Psoas muscle (tissue), 8 donors: ENCODE measurements at places on chromosomes 6 and 20. TPM values are rescaled to one million over a fixed set of nuclear protein-coding genes. Genes with fewer than 3 reads are reported as not detected.

The KIF25 gene
- 0.20 TPM for total RNA-seq

DNA sequence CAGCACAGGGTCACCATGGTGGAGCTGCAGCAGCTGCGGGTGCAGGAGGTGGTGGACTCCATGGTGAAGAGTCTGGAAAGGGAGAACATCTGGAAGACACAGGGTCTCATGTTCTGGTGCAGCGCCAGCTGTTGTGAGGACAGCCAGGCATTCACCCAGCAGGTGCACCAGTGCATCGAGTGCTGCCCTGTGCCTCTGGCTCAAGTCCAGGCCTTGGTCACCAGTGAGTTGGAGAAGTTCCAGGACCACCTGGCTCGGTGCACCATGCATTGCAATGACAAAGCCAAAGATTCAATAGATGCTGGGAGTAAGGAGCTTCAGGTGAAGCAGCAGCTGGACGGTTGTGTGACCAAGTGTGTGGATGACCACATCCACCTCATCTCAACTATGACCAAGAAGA is 22.9 kb upstream of the RIPK1 start:
- DNase-seq, result no peak
- H3K4me1 ChIP-seq, result peaks cover 8% of the 10 kb centered on the region
- H3K27me3 ChIP-seq, result no peaks in the 10 kb centered on the region
- H3K4me3 ChIP-seq, result no peak overlapping the region
- no peak overlapping the region for H3K27ac ChIP-seq

DNA sequence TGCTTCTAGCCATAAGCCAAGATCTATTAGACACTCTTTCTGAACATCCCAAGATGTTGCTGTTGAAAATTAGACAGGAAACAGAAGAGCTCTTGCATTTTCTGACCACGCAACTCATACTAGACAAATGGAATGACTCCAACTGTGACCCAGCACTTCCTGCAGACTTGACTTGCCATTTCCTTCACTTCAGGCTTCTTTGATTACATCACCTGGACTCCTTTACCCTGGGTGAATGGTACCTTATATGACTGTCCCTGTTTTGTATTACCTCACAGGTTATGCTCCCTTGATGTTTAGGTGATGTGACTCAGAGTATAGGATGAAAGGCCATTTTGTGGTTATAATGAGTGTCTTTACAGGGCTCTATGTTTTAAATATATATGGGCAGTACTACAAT is 236.1 kb downstream of the BMP2 start:
- H3K4me1 ChIP-seq, result no peaks in the 10 kb centered on the region
- no peaks in the 10 kb centered on the region for H3K27me3 ChIP-seq
- no peak overlapping the region for H3K4me3 ChIP-seq

The CCM2L gene
- 7.3 TPM for total RNA-seq

DNA sequence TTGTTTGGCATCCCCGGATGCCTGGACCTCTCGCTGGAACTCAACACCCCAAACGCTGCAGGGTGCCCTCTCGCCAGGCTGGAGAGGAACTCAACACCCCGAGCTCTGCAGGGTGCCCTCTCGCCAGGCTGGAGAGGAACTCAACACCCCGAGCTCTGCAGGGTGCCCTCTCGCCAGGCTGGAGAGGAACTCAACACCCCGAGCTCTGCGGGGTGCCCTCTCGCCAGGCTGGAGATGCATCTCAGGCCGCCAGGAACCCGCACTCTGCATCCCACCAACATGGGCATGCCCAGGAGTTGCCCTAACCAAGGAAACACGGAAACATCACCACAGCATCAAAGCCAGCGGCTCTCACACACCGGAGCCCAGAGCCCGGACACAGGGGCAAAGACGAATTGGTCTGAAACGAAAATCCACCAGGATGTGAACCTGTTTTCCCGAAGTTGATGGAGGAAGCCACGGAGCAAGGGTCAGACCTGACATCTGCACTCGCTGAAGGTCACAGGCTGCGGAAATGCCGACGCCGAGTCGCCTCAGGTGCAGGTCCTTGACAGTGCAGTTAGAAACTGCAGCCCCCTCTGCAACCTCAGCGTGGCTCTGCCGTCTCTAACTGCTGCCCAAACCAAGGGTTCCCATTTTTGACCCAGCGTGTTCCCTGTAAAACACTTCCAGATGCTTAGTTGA is 37.5 kb downstream of the DLL1 start:
- peaks cover 7% of the 10 kb centered on the region for H3K4me1 ChIP-seq
- no peaks in the 10 kb centered on the region for H3K36me3 ChIP-seq
- H3K4me3 ChIP-seq, result no peak overlapping the region
- no peaks in the 10 kb centered on the region for H3K27me3 ChIP-seq
- no peak for DNase-seq

The PTP4A1 gene
- total RNA-seq, result 170 TPM

GRCh38 chr6:35451354-35452182 is 570 bp upstream of the FANCE start:
- H3K27ac ChIP-seq, result peak overlapping the region; percentile 81
- H3K4me3 ChIP-seq, result peak overlapping the region; percentile 78
- no peaks in the 10 kb centered on the region for H3K27me3 ChIP-seq
- DNase-seq, result no peak
- peaks cover 7% of the 10 kb centered on the region for H3K36me3 ChIP-seq

The ZBTB46 gene
- 4.8 TPM for total RNA-seq

- peaks cover 6% of the 10 kb centered on the region for H3K36me3 ChIP-seq
- H3K4me1 ChIP-seq, result peaks cover 7% of the 10 kb centered on the region
- H3K4me3 ChIP-seq, result no peak overlapping the region
- no peak overlapping the region for H3K27ac ChIP-seq
Observed at GRCh38 chr6:158793432-158793831, 25.7 kb downstream of the EZR start.

- peak; percentile 57 for DNase-seq
Observed at GRCh38 chr20:63896264-63897105, 1.6 kb downstream of the DNAJC5 start.

DNA sequence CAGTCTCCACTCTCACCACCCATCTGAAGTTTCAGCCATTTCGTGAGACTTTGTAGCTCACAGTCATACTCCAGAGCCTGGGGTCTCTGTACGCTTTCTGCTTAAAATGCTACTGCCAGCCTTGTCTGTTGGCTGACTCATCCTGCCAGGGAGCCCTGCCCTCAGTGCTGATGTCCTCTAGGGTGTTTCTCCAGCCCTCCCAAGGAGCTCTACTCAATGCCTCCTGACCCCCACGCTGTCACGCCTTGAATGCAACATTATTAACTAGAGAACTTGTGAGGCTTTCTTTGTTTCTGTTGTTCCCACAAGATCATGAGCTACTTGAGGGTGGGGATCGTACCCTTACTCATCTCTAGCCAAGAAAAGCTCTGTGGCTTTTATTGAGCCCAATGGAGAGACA is 20.1 kb downstream of the KIF16B start:
- no peaks in the 10 kb centered on the region for H3K27me3 ChIP-seq
- no peak overlapping the region for H3K4me3 ChIP-seq
- no peaks in the 10 kb centered on the region for H3K36me3 ChIP-seq
- DNase-seq, result no peak
- H3K4me1 ChIP-seq, result peaks cover 27% of the 10 kb centered on the region

DNA sequence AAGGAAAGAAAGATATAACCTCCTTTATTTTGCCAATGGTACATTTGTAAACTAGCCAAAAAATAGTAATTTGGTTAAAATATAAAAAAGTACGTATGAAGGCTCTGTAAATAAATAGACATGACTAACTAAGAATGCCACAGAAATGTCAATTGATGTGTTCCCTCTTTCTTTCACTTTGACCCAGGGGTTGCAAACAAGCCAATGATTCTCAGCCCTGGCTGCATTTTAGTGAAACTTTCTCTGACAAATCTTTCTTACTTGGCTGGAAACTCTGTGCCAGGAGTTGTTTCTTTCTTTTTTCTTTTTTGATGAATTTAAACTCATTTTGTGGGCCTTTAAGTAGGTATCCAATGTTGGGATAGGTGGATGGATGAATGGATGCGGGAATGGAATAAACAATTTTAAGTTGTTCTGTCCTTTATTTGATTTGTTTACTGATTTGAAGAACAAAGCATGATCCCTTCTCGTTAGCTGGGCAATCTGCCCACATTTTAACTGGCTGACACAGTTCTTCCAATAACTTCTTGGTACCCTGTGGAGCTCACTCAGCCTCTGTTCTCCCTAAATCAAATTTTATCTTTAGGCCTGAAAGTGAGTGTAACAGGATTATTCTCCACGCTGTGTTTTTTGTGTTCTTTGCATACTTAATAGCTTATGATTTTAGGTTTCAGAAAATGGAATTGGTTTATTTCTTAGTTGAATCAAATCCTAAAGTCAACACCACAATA is 58.6 kb upstream of the GCLC start:
- H3K4me3 ChIP-seq, result no peak overlapping the region
- H3K27ac ChIP-seq, result no peak overlapping the region
- no peaks in the 10 kb centered on the region for H3K36me3 ChIP-seq
- DNase-seq, result no peak

The HLA-DPB1 gene
- 17.0 TPM for total RNA-seq

DNA sequence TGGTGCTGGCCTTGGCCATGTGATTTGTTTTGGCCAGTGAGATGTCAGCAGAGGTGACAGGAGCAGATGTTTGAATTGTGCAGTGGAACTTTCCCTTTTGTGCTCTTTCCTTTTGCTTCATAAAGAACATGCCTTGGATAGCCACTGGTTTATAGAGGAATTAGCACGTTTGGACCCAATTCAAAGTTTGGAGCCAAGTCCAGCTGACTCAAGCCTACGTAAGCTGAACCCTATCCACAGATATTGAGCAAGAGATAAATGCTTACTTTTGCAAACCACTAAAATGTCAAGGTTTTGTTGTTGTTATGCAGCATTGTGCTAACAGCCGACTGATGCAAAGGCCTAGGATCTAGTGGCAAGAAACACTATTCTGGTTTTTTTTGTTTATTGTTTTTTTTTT is 230.9 kb upstream of the CITED2 start:
- no peak overlapping the region for H3K4me3 ChIP-seq
- no peaks in the 10 kb centered on the region for H3K27me3 ChIP-seq
- H3K36me3 ChIP-seq, result no peaks in the 10 kb centered on the region
- H3K4me1 ChIP-seq, result no peaks in the 10 kb centered on the region
- no peak for DNase-seq
- no peak overlapping the region for H3K27ac ChIP-seq

DNA sequence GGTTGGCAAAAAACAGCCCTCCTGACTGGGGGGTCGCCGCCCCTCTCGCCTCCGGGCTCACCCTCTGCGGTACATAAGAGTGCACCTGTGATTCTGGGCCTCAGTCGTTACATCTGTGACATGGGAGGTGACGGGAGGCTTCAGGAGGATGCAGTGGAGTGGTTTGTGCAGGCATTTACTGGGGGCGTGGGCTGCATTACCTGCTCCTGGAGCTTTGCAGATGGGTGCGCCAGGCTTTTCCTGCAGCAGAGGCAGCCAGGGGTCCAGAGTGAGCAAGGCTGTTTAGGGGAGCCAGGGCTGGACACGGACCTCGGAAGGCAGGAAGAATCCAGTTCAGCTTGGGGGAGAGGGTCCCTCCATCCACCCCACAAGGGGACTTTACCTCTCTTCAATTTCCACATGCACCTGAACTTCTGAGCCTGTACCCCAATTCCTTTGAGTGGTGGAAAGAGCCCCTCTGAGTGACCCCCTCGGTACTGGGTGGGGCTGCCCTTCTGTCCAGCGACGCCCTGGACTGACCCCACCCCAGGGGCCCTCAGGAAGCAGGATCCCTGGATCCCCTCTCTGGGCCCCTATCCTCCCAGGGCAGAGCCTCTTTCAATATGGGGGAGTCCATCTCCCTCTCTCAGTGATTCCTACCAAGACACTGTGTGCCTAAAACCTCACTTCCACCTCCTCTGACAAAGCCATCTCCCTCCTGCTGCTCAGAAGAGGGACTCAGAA is 134.0 kb downstream of the TAF4 start:
- no peak overlapping the region for H3K27ac ChIP-seq
- no peaks in the 10 kb centered on the region for H3K4me1 ChIP-seq
- DNase-seq, result no peak

- DNase-seq, result no peak
- no peaks in the 10 kb centered on the region for H3K27me3 ChIP-seq
- no peak overlapping the region for H3K4me3 ChIP-seq
- H3K27ac ChIP-seq, result peak overlapping the region; percentile 23
- H3K36me3 ChIP-seq, result no peaks in the 10 kb centered on the region
- H3K4me1 ChIP-seq, result peaks cover 14% of the 10 kb centered on the region
Observed at GRCh38 chr6:170025935-170026750, 264.7 kb downstream of the DLL1 start.
